ENCODE measurements at places on chromosomes 13 and 19.

DNA sequence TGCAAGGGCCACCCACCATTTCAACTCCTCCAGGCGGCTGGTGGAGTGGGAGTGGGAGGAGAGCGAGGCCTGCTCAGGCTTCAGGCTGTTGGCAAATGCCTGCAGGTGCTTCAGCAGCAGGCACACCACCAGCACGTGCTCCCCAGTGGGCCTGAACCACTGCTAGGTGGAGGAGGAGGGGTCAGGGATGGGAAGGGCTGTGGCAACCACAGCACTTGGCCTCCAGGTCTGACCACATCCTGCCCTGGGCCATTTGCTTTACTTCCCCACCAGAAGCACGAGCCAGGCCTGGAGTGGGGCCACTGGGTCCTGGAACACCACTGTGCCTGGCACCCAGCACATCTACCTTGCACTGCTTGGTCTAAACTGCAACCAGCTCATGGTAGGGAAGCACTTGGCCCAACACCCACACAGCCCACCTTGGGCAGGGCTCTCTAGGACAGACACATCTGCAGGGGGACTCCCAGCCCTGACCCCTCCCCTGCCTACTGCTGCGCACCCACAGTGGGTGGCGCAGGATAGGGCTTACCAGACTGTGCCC is 26.2 kb downstream of the TUBA3C start:
- no peak for DNase-seq

GRCh38 chr19:49676136-49676783 is 811 bp upstream of the PRMT1 start:
- DNase-seq = no peak

DNA sequence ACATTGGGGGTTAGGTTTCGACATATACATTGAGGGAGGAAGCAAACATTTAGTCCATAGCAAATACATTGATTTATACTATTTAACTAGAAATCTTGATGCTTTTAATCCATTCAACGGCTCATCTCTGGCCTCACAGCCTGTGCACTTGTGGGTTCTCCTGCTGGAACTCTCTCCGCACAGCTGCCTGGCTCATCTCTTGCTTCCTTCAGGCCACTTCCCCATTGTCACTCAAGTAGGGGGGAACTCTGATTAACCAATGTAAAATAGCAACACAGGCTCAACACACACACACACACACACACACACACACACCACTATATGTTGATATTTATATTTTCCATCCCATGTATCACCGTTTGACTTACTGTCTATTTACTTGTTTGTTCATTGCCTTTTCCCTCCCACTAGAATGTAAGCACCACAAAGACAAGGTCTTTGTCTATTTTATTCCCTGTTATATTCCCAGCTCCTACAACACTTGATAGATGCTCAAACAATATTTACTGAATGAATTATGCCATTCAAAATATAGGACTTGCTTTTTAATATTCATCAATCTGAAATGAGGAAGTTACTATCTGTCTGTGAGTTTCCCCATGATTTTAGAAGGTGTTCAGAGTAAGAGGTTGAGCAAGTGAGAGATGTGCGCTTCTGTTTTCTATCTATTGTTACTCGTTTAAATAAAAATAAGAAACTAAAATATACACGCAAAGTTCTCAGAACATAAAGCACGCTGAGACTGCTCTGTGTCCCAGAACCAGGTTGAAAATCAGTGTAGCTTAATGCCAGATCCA is 29.8 kb upstream of the PABPC3 start:
- no peak for DNase-seq

DNA sequence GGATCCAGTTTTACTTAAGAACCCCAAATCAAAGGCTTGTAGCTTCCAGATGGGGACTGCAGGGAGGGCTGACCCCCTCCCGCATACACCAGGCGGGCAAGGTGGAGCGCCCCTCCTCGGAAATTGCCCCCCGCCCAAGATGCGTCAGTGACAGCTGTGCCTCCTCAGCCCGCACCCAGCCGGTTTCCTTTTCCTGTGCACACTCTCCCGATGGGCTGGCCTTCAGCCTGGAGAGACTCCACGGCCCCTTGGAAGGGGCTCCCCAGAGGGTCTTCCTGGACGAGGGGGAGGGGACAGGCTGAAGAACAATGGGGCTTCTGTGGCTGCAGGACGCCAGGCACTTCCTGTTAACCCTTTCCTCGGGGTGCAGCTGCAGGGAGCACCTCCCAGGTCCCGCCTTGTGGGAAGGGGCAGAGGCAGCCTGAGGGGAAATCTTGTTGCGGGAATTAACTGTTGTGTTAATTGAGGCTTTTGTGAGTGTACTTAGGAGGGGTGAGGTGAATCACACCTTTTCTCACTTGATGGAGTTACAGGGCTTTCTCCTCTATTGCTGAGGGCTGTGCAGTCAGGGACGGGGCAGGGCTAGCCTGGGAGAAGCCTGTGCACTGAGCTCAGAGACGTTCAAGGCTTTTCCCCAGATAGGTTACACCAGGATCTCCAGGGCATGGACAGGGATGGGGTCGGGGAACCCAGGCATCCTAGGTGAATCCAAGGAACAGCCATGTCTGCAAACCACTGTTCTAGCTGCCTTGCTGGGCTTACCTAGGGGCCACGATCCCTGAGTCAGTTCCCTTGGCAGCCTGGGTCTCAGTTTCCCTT is 14.3 kb downstream of the IER2 start:
- peak; percentile 69 for DNase-seq

DNA sequence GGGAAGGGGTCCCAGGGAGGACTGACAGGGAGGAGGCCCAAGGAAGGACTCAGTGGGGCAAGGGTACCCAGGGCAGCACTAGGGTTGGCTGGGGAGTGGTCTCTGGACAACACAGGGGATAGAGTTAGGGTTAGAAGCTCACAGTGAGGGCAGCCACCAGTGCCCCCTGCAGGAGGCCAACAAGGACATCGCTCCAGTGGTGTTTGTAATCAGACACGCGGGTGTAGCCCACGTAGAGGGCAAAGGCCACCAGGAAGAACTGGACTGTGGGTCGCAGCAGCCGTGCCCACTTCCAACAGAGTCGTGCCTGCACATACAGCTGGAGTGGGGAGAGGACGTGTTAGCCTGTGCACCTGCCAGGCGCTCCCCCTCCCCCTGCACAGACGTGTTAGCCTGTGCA is 9.2 kb downstream of the PLPP2 start:
- no peak for DNase-seq

- DNase-seq = no peak
These were observed 132.1 kb upstream of the ARGLU1 start for GRCh38 chr13:106700007-106700406.

DNA sequence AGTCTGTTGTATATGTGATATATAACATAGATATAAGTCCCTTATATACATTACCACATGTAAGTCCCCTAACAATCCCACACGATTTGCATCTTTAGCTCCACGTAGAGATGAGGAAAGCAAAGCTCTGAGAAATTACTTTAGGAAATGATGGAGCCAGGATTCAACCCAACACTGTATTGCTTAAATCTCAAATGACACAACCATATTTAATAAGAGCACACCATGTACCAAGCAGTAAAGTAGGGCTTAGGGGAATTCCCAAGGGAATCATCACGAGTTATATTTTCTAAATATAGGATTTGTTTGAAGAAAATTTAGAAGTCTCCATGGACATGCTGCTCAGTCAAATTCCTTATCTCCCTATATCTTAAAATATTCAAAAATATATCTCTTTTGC is 61.3 kb upstream of the POMP start:
- no peak for DNase-seq

- no peak for DNase-seq
These were observed 121.9 kb upstream of the TSC22D1 start for GRCh38 chr13:44698066-44698465.

DNA sequence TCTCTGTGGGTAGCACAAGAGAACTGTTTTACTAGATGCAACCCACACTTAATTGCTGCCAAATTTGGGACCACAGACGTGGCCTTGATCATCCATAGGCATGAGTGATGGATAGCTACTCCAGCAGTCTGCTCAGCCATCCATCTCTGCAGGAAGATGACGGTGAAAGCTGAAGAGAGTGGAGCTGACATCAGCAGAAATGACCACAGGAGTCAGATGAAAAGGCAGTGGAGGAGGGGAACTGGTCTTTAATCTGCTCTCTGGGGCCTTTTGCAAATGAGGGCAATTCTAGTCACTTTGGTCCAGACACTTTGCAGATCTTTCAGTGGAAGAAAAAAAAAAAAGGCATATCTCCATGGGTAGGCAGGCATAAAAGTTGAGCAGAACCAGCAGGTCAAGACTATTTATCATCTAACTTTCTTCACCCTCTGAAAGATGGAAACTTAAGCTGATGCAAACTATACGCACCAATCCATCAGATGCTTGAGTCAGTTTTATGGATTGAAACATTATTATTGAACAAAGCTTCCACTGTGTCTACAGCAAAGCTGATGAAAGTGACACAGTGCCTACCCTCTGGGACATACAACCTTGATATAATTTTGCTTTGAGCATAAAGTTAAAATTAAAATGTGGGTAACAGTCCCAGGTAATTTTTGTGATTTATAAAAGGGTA is 281.6 kb upstream of the OBI1 start:
- no peak for DNase-seq

- DNase-seq = no peak
These were observed 20.3 kb downstream of the ALOX5AP start for GRCh38 chr13:30755678-30756077.

DNA sequence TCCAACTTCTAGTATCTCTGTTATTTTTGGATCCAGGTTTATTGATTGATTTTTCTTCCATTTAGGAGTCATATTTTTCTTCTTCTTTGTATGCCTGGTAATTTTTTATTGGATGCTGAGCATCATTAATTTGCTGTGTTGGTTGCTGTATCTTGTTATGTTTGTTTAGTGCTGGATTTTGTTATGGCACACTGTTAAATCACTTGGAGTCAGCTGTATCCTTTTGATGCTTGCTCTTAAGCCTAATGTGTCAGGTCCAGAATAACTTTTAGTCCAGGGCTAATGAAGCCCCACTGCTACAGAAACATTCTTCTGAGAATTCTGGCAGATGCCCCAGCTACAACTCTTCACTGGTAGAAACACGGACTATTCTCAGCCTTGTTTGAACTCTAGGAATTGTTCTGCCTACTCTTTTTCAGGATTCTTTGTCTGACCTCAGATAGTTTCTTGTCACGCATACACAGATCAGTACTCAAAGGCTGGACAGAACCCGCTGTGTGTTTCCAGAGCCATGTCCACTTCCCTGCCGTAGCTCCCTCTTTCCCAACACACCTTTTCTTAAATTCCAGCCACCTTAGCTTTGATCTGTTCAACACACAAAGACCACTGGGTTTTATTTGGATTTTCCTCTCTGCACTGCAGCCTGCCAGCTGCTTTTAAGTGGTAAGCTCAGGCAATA is 137.1 kb upstream of the WASF3 start:
- DNase-seq = no peak

DNA sequence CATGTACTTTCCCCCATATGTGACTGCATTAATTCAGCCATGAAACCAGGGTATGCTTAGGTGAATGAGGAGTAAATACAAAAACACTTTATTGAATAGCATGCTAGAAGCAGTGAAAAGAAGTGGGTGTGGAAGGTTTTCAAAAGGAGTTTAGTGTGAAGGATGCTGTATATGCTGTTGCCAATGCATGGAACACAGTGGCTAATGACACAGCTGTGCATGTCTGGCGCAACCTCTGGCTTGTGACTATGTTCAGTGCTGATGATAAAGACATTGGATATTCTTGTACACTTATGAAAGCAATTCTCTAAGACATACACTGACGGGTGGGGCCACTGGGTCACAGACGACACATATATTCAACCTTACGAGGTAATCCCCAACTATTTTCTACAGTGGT is 55.2 kb downstream of the SOX21 start:
- peak; percentile 48 for DNase-seq

DNA sequence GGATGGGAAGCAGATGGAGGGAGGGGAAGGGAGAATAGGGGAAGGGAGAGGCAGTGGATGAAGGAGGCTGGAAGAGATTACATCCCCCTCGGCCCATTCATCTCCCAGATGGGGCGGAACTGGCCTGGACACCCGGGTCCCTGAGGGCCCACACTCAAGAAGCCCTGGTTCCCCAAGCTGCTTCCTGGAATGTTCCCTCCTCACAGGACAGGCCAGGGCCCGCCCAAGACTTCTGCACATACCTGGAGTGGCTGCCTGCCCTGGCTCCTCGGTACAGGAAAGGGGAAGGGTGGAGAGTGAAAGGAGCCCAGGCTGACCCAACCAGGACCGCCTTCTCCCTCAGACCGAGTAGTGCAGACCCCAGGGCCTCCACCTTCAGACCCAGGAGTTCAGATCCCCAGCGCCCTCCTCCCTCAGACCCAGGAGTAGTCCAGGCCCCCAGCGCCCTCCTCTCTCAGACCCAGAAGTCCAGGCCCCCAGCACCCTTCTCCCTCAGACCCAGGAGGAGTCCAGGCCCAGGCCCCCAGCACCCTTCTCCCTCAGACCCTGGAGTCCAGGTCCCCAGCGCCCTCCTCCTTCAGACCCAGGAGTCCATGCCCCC is 489 bp downstream of the NTF4 start:
- DNase-seq = no peak

DNA sequence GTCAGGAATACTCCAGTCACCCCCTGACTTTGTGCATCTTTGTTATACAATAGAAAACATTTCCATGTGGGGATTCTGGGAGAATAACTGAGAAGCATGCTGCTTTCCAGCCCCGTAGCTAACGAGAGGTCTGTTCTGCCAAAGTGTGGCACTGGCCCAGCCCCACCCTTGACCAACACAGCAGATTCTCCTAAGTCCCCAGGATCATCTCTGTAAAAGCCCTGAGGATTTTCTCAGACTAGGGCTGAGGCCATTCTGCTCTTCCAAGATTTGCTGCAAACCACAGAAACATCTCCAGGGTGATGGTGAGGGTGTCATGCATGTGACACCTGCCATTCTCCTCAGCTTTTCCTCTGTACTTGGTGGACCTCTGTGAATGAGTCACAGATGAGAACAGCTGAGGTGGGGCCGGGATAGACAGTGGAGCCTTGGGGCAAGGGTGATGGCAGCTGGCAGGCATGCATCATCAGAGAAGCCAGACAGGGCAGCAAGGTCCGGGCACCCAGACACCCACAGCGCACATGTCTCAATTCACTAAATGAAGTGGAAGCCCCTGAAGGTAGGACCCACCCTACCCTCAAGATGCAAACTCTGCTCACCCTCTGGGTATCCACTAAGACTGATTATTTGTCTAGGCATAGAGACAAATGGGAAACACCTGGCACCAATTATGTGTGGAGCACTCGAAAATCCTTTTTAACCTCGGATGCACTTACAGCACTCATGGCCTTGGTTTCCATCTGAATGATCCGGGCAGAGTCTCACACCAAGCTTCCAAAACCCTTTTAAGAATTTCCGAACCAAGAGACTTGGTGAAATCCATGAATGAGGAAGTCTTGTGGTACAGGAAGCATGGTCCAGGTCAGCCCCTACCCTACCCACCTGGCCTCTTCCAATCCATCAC is 20.1 kb upstream of the DOCK9 start:
- DNase-seq = peak; percentile 45

Data from activated CD4-positive, alpha-beta memory T cell treated with anti-CD3 and anti-CD28 coated beads for 36 hours (primary cell).